ENCODE measurements at places on chromosomes 2 and 18. TPM values are rescaled to one million over a fixed set of nuclear protein-coding genes. Genes with fewer than 3 reads are reported as not detected.

The ACVR2A gene
- 1.1 TPM for total RNA-seq

The UGT1A5 gene
- total RNA-seq: not detected

The OTOF gene
- 0.57 TPM for total RNA-seq

The TLX2 gene
- 0.95 TPM for total RNA-seq

The TMEM247 gene
- total RNA-seq: not detected

- no peak for DNase-seq
Measured at GRCh38 chr2:138034536-138034935, 70.3 kb downstream of the HNMT start.

The NXPH2 gene
- not detected for total RNA-seq

GRCh38 chr2:151329998-151330397, 27.4 kb upstream of the TNFAIP6 start:
- DNase-seq: no peak

DNA sequence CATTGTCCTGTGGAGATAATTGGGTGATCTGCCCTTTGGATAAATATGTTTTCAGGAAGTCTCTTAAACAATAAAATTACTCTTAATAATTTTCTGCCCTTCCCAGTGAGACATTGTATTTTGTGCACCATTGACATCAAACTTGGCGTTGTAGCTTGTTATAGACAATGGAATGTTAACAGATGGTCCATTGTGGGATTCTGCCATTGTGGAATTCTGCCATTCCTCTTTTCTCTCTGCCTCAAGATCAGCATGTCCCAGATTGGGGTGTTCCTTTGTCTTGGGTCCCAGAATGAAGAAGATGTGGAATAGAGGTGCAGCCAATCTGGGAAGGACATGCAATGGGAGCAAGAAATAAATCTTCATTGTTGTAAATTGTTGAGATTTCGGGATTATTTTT, 15.1 kb upstream of the LDAH start:
- no peak for DNase-seq

GRCh38 chr2:234650911-234651310, 154.0 kb upstream of the ARL4C start:
- no peak for DNase-seq

DNA sequence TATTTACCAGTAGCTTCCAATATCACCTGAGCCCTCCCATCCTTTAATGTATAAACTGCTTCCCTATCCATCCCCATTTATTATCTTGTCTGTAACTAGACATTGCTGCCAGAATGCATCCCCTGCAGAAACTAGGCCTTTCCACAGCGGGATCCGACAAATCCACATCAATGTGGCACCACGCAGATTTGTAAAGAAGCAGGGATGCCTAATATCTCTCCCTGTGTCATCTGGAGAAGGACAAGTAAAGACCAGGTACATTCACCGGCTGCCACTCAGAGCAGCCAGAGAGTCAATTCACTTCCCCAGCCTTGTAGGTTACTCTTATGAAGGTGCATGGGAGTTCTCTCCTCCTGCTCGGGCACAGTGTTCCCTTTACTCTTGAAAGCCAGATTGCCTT, 98.8 kb upstream of the MAP3K20 start:
- no peak for DNase-seq

DNA sequence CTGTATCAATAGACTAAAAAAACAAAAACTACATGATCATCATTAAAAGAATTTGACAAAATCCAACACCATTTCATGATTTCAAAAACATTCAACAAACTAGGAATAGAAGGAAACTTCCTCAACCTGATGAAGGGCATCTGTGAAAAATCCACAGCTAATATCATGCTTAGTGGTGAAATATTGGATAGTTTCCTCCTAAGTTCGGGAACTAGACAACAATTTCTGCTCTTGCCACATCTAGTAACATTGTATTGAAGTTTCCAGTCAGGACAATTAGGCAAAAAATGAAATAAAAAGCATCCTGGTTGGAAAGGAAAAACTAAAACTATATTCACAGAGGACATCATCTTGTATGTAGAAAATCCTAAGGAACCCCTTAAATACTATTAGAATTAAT, 34.8 kb downstream of the TNS1 start:
- no peak for DNase-seq

The SPP2 gene
- not detected for total RNA-seq

DNA sequence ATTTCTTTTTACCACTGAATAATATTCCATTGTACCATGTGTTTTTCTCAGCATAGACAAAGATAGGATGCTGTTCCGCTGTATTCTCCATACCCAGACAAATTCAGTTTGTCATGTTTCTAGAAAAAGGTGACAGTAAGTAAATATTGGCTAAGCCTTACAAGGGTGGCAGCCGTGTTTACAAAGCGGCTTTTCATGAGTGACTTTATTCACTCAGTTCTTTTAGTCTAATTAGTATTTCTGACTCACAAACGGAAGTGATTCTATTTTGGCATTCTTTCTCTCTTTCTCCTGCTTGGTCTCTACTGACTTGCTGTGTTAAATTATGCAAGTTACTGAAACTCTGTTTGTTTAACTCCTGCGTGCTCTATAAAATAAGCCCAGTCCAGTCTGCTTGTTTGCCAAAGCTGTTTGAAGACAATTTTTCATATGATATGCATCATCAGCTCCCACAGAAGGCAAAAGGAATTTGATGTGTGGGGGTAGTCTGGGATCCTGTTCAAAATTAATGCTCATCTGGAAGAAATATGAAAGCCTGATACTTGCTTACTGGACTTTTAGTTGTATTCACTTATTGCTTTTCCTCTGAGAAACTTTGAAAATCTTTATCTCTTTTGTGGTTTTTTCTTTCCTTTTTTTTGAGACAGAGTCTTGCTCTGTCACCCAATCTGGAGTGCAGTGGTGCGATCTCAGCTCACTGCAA, 2.3 kb upstream of the PLEKHH2 start:
- DNase-seq: no peak
